PC-3 (cell line): ENCODE measurements at places on chromosomes 3 and 15. TPM values are rescaled to one million over a fixed set of nuclear protein-coding genes. Genes with fewer than 3 reads are reported as not detected.

- no peak for DNase-seq
Measured at GRCh38 chr3:129747136-129747535, 140.7 kb upstream of the PLXND1 start.

DNA sequence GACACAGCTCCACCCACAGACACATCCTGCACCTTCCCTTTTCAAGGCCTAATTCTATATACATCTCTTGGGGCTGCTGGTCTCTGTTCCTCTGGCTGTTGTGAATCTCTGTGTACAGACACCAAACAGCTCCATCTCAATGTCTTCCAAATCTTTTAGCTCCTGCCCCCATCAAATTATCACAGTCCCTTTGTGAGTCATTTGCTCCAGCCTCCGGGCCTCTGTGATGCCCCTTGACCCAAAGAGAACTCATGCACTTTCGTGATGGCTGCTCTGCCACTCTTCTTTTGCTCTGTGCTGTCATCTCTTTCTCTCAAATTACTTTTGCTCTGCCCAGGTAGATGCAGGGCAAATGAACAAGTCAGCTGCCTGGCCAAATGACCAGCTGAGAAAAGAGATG lies 369.0 kb upstream of the CDIN1 start:
- peak; percentile 11 for DNase-seq

DNA sequence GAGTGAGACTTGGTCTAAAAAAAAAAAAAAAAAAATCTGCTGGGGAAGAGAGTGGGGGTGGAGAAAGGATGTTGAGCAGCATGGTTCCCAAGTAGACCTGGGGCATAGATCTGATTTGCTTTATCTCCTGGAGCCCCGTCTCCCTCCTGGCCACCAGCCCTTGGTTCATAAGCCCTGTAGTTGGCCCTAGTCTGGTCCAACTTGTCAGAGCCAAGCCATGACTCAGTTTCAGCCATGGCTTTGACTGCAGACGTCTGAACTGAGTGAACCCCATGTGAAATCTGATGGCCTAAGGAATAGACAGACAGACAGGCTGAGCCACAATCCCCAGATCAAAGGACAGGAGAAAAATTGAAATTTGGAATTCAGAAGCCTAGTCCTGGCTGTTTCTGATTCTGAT lies 2.0 kb upstream of the CILP start:
- DNase-seq = no peak

DNA sequence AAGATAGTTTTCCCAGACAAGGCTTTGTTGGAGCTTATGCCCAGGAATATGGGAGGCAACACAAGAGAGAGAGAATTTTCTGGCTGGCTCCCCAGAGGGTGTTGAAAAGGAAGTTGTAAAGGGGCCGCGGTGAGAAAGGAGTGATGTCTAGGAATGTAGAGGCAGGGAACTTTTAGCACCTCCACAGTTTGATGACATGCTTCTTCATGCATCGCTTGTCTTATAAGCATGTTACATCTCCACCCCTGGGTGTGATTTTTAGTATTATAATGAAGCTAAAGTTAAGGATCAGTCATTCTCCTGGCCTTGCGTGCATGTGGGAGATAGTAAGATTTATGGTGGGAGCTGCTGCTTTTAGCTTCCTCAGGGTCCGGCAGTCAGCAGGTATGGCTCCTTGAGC lies 32.8 kb upstream of the TF start:
- DNase-seq = no peak

DNA sequence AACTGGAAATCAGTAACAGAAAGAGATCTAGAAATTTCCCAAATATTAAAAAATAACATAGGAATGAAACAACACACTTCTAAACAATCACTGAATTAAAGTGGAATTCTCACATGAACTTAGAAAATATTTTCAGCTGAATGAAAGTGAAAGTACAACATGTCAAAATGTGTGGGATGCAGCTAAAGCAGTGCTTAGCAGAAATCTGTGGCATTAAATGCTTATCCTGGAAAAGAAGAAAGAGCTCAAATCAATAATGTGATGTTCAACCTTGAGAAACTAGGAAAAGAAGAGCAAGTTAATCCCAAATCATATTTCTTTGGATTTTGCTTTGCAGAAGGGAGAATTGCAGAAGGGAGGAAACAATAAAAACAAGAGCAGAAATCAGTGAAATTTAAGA lies 98.2 kb upstream of the NR2E3 start:
- no peak for DNase-seq

Gene GRK7
- total RNA-seq = 0.12 TPM in 1 of 2 replicates, not detected in the other

DNA sequence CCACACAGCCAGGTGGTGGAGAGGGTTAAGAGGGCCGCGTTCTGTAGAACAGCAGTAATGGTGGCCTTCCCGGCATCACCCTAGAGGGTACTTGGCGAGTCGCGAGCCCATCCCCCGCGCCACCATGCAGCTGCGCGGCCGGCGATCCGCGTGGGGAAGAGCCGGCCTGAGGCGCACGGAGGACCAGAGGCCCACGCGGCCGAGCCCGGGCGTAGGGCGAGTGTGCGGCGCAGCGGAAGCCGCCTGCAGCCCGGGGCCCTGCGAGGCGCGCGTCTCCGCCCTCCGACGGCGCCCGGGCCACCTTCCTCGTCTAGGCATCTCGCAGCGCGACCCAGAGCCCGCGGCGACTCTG lies 423 bp downstream of the TKT start:
- DNase-seq = no peak

DNA sequence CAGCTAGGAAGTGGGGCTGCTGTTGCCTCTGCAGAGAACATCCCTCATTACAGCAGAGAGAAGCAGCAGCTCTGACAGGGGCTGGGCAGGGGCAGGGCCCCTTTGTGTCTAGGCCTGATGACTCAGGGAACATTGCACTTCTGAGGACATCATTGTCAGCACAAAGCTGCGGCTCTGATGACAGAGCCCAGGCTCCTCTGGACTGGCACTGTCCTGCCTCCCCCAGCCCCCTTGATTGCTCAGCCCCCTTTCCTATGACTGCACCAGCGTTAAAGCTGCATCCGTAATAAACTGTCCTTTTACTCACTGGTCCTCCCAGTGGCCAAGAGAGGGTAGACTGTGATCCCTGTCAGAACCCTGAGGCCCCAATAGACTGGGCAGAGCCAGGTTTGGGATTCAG lies 18.3 kb downstream of the TRH start:
- DNase-seq = peak; percentile 19

DNA sequence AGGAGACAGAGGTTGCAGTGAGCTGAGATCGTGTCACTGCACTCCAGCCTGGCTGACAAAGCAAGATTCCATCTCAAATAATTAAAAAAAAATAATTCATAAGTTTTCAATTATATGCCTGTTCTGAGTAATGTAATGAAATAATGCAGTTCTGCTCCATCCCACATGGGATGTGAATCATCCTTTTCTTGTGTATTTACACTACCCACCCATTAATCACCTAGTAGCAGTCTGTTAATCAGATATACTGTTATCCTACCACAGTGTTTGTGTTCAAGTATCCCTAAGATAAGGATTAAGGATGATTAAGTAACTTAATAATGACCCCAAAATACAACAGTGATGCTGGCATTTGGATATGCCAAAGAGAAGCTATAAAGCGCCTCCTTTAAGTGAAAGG lies 38.8 kb downstream of the PIGB start:
- peak; percentile 32 for DNase-seq

Gene ANKRD63
- 1.2 and 1.4 TPM in 2 replicates for total RNA-seq

DNA sequence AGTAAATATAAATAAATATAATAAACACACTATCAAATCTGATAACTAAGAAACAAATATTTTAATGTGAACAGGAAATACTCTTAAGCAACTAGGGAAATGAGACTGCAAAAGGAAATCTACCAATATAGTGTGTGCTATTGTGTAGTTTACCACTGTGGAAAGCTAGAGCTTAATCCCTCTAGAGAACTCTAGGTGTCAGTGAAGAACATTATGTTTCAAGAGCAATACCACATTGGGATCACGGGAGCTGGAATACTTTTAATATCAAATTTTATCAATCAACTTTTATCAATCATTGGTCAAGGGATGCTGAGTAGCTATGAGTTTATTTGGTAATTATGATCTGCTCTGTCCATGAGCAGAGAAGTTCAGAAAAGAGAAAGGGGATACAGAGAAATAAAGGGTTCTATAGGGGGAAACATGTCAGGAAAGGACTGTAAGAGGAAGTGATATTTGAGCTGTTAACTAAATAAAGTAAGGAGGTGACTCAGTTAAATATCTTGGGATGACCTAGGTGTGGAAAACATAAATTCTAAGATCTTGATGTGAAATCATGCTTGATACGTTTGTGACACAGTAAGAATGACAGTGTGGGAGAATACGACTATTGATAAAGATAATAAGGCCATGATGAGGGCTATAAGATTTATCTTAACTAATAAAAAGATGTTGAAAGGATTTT lies 762.2 kb upstream of the ALCAM start:
- DNase-seq = peak; percentile 74

DNA sequence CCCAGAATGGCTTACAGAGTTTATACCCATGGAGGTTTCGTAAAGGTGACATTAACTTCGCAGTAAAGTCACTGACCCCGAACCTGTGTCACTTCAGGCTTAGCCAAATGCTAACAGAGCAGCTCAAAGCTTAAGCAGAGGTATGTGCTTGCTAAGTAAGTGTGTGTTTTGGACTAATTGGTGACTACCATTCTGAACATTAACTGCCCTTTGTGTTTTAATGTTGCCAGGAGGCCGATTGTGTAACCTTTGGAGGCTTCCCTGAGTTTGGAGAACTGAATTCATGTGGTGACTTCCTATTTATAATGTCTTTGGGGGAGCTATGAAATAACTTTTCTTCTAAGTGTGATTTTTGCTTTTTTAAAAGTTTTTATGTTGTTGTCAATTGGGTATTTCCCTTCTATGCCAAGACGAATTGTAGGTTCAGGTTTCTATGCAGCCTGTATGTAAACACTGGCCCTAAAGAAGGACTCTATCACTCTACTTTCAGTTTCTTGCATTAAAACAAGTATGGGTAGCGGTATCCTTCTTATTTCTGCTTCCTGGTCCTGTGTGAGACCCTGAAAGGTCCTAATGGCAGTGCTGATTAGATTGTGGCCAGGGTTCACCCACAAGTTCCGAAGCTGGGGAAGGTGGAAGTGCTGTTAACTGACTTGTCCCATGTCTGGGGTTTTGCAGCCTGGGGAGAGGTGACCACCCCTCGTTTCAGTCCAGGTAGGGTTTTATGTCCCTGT lies 86.3 kb downstream of the IGF1R start:
- DNase-seq = no peak
